ENCODE measurements at places on chromosomes 11 and 22. TPM values are rescaled to one million over a fixed set of nuclear protein-coding genes. Genes with fewer than 3 reads are reported as not detected.

- DNase-seq = peak; percentile 45
- no peaks in the 10 kb centered on the region for H3K4me1 ChIP-seq
- no peaks in the 10 kb centered on the region for H3K27me3 ChIP-seq
- peaks cover 6% of the 10 kb centered on the region for H3K36me3 ChIP-seq
Observed at GRCh38 chr11:106087815-106088435, 10.5 kb downstream of the AASDHPPT start.

The APOBEC3A gene
- total RNA-seq = not detected

The MUC6 gene
- 2.3 TPM for total RNA-seq

- H3K27me3 ChIP-seq = no peaks in the 10 kb centered on the region
- H3K36me3 ChIP-seq = no peaks in the 10 kb centered on the region
- H3K4me3 ChIP-seq = no peak overlapping the region
- no peak overlapping the region for H3K27ac ChIP-seq
- no peaks in the 10 kb centered on the region for H3K4me1 ChIP-seq
Observed at GRCh38 chr22:22745225-22746060, 101.0 kb downstream of the GGTLC2 start.

The TRABD gene
- total RNA-seq = 39.1 TPM

DNA sequence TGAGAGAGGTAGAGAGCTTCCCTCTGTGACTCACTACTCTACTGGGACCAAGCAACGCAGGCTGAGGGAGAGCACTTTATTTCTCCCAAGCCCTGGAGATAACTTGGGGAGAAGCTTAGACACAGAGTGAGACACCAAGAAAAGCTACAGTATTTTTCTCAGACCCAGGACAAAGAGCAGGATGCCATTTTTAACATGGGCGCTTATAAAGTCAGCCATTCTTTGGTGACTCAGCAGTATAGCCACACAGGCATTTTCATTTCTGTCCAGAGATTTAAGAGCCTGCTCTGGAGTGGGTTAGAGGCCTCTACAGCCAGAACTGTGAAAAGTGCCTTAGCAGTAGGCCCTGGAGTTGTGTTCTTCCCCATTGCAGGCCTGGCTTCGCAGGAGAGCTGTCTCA lies 55.0 kb upstream of the GLYAT start:
- no peaks in the 10 kb centered on the region for H3K4me1 ChIP-seq
- no peak overlapping the region for H3K27ac ChIP-seq
- no peak overlapping the region for H3K4me3 ChIP-seq
- DNase-seq = no peak
- no peaks in the 10 kb centered on the region for H3K36me3 ChIP-seq
- no peaks in the 10 kb centered on the region for H3K27me3 ChIP-seq

The INSC gene
- total RNA-seq = 2.0 TPM

DNA sequence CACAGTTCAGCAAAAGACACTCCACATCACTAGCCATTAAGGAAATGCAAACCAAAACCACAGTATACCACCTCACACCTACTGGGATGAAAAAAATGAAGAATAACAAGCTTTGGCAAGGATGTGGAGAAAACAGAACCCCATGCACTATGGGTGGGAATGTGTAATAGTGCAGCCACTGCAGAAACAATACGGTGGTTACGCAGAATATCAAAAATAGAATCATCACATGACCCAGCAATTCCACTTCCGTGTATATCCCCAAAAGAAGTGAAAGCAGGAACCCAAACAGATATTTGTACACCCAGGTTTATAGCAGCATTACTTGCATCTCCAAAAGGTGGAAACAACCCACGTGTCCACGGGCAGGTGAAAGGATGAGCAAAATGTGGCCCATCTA lies 20.8 kb downstream of the CARS1 start:
- no peaks in the 10 kb centered on the region for H3K27me3 ChIP-seq
- no peak overlapping the region for H3K27ac ChIP-seq
- H3K36me3 ChIP-seq = no peaks in the 10 kb centered on the region
- no peak for DNase-seq
- H3K4me3 ChIP-seq = no peak overlapping the region

GRCh38 chr22:37254209-37254866 lies 10.3 kb upstream of the RAC2 start:
- no peak overlapping the region for H3K4me3 ChIP-seq
- peaks cover 11% of the 10 kb centered on the region for H3K27me3 ChIP-seq
- DNase-seq = no peak

DNA sequence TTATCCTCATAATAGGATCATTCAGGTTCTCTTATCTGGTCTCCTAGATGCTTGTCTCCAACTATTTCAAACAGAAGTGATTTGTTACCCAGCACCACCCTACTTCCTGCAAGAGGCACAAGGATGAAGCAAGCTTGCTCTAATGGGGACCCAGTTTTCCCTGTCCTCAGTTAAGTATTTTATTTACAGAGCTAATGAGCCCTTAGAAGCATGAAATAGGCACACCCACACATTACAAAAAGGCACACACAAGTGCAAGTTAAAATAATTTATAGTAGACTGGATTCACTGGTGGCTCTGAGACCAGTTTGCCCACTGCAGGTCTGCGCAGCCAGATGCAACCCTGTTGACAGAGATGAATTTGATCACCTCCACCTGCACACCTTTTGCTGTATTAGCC lies 167.5 kb downstream of the KIRREL3 start:
- DNase-seq = no peak
- H3K4me3 ChIP-seq = no peak overlapping the region
- no peaks in the 10 kb centered on the region for H3K27me3 ChIP-seq
- no peaks in the 10 kb centered on the region for H3K36me3 ChIP-seq

DNA sequence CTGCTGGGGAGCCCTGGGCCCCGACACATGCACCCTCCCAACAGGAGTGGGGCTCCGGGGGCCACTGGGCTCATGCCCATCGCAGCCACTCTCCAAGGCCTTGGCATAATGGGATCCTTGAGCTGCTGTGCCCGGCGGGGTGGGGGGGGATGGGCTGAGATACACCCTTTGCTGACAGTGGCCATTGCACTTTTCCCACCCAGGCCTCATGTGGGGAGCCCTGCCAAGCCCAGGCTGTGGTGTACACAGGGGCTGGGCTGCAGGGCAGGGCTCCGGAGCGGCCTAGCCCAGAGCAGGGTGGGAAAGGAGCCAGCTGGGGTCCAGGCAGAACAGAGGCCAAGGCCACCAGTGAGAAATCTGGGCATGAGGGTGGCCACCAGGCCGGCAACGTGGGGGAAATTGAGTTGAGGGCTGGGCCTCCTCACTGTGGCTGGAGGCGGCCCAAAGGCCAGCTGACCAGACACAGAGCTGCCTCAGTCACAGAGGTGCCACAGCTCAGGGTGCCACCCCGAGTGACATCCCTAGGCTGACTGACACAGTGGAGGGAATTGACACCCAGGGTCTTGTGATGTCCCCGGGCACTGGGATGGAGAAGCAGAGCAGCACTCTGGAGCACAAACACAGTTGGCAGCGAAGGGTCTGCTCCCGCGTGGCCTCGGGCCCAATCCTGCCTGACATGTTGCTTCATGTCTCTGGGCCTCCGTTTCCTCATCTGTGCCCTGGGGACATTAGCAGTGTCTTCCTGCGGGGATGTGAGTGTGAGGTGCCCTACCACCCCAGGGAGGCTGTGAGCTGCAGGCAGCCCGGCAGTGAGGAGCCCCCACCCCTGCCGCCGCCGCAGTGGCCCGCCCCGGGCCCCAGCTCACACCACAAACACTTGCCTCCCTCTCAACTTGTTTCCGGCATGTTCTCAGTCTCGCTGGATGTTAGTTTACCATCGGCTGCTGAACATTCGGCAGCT lies 30.4 kb downstream of the RTN4R start:
- no peaks in the 10 kb centered on the region for H3K4me1 ChIP-seq
- H3K36me3 ChIP-seq = no peaks in the 10 kb centered on the region
- DNase-seq = no peak

- peaks cover 57% of the 10 kb centered on the region for H3K4me1 ChIP-seq
- peak overlapping the region; percentile 6 for H3K4me3 ChIP-seq
- no peak for DNase-seq
- H3K36me3 ChIP-seq = no peaks in the 10 kb centered on the region
- no peaks in the 10 kb centered on the region for H3K27me3 ChIP-seq
Observed at GRCh38 chr11:67269401-67270255, 3.4 kb downstream of the GRK2 start.

DNA sequence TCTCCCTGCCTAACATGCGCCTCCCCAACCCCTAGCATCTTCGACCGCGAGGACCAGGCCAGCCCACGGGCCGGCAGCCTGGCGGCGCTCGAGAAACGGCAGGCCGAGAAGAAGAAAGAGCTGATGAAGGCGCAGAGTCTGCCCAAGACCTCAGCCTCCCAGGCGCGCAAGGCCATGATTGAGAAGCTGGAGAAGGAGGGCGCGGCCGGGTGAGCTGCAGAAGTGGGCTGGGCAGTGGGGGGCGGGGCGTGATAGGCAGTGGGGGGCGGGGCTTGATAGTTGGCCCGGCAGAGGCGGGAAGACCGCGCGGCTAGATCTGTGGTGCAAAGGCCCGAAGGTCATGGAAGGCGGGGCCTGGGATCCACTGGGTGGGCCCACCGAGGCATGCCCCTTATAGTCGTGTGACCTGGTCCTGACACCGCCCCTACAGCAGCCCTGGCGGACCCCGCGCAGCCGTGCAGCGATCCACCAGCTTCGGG lies 8.7 kb downstream of the SELENOM start:
- DNase-seq = no peak
- H3K27ac ChIP-seq = peak overlapping the region; percentile 33
- H3K36me3 ChIP-seq = no peaks in the 10 kb centered on the region
- no peaks in the 10 kb centered on the region for H3K4me1 ChIP-seq

All from prostate gland (tissue), 2 donors.